ENCODE measurements at places on chromosomes 7 and 10.

DNA sequence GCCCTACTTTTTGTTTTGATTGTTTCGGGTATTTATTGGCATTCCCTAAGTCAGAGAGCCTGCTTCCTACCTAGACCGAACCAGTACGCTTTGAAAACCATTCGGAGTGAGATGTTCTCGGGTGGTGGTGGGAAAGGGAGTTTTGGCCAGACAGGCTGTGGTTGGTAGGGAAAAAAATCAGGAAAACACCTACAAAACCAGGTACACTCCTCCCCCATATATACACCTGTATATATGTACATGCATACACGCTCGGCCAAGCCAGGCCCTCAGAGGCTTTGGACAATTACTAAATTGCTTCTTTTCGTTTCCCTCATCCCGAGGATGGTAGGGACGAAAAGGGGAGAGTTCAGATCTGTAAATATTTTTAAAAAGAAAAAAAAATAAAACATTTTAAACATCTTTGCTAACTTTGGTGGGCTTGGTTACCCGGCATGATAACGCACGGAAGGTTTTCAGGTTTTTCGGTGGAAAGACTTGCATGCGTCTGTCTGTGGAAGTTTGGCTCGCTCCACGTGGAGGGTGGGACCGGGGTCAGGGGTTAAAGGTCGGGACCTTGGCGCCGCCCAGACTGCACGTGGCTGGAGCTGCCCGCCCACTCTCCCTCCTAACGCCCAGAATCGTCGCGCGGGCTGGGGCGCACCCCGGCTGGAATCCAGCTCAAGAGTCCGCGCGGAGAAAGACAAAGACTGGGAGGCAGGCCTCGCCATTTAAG lies 2.5 kb downstream of the HMX2 start:
- DNase-seq, result no peak

- no peak for DNase-seq
Measured at GRCh38 chr7:81173766-81174281, 255.0 kb upstream of the SEMA3C start.

GRCh38 chr10:99665304-99665703 lies 6.0 kb downstream of the ENTPD7 start:
- no peak for DNase-seq

- no peak for DNase-seq
Measured at GRCh38 chr7:152553671-152554317, 118.0 kb upstream of the KMT2C start.

GRCh38 chr10:99532687-99533495 lies at the start of gene NKX2-3:
Gene NKX2-3 (plus strand): TSS chr10:99532942. CDS start chr10:99533132, 190 bp downstream.
- peak; percentile 44 for DNase-seq

- DNase-seq, result no peak
Measured at GRCh38 chr10:103448746-103449145, 3.4 kb downstream of the CALHM2 start.

- DNase-seq, result no peak
Measured at GRCh38 chr7:1725199-1725690, 55.2 kb downstream of the ELFN1 start.

Data from activated CD4-positive, alpha-beta T cell treated with anti-CD3 and anti-CD28 coated beads, Interleukin-2, Interleukin-4, amounts not matched to agents 100 ng/mL and 50 ng/mL, durations not matched to agents 16 hours and 8 hours (primary cell).